ENCODE measurements at places on chromosomes 3 and 15.

GRCh38 chr3:117728226-117728625, 1018.6 kb downstream of the TUSC7 start:
- no peak for DNase-seq

GRCh38 chr3:1183320-1184048, 90.7 kb downstream of the CNTN6 start:
- DNase-seq: no peak

GRCh38 chr3:13764161-13764560, 115.7 kb downstream of the WNT7A start:
- DNase-seq: no peak

DNA sequence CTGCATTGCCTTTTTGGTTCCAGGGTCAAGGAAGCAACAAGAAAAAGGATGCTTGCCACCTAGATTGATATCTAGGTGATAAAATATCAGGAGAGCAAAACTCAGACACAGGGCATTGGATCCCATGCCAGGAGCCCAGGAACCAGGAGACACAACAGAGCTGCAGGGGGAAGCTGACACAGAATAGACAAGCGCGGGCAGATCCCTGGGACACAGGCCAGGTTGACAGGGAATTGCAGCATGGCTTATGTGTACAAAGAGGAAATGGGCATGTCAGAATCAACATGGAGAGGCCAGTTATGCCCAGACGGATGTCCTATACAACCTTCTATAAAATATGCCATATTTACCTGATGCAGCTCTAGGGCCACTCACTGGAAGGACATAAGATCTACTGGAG, 84.2 kb downstream of the SEMA6D start:
- peak; percentile 27 for DNase-seq

GRCh38 chr15:80590761-80591355, 104.3 kb upstream of the ABHD17C start:
- no peak for DNase-seq

DNA sequence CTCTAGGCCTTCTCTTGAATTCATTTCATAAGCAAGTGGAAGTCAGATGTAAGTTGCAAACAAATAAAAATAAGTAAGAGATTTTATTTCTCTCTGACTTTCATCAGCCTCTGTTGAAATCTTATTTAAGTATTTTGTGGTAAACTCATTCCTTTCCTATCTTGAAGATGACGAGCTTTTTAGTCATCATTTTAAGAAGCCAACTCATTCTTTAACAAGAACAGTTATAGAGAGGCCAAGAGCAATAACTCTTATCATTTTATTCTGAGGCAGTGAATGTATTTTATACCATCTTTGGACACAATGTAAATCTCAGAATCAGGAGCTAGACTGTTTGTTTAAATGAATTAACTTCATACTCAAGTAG, 147.5 kb upstream of the MBNL1 start:
- no peak for DNase-seq

GRCh38 chr3:158205994-158206393, 96.1 kb downstream of the RSRC1 start:
- no peak for DNase-seq

DNA sequence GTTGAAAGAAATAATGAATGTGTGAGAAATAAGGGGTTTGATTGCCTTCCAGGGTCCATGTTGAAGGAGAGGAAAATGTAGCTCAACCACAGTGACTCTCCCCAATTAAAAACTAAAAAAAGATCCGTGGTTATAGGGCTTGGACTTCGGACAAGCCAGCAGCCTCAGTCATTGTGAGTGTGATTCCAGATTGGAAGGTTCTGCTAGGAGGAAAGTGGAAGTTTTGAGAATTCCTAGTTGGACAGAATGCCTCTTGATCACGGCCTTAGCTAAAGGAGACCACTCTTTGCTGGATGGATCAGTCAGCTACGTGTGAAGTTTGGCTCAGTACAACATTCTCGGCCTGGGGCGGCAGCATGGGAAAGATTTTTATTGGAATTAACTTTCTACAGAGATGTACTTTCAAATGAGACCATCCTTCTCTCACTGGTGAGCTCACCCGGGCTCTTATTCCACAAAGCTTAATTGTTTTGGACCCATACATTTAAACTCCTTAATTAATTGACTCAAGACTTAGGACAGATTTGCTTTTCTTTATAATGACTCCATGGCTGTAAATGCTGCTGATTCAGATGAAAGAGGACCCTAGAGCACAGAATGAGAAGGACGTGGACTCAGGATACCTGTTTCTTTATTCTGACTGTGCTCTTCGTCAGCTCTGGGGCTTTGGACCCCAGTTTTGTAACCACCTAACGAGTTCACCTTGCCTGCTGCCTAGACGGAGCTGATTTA, 27.5 kb downstream of the FLNB start:
- DNase-seq: no peak

GRCh38 chr3:128402998-128403397, 63.7 kb downstream of the DNAJB8 start:
- no peak for DNase-seq

GRCh38 chr15:72706266-72706665, 20.3 kb downstream of the BBS4 start:
- no peak for DNase-seq

GRCh38 chr3:126438746-126439145, 36.9 kb downstream of the ZXDC start:
- no peak for DNase-seq

- DNase-seq: no peak
Observed at GRCh38 chr3:78632925-78633553, 1134.8 kb downstream of the ROBO1 start.

DNA sequence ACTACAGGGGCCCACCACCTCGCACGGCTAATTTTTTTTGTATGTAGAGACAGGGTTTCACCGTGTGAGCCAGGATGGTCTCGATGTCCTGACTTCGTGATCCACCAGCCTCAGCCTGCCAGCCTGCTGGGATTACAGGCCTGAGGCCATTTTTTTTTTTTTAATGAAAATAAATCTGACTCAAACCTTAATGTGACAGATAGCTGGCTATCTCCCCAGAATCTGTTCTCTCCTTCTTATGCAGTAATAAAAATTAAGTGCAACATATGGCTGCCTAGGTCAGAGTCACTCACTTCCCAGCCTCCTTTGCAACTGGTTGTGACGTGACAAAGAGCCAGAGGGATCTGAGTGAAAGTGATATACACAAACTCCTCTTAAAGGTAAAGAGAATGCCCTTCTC, 53.0 kb downstream of the ZNF148 start:
- DNase-seq: no peak

- DNase-seq: no peak
Observed at GRCh38 chr3:48406443-48407431, 23.1 kb downstream of the PLXNB1 start.

DNA sequence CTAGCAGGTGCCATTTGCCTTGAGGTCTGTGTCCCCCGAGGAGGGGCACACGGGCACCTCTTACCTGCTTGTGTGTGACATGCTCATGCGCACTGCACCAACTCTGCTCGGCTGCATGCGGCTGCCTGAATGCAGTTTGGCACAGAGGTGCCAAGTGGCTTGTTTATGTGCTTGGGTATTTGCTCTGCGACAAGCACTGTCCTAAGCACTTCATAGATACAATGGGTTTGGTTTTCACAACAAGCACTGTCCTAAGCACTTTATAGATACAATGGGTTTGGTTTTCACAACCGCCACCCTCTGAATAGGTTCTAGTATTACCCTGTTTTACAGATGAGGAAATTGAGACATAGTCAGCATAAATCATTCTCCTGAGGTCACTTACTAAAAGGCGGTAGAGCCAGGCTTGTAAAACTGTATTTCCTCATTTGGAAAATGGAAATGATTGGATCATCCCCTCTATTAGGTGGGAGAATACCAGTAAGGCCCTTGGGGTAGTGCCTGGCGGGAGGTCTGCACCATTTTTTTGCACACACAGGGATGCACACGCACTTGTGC, 487 bp downstream of the ITIH4 start:
- no peak for DNase-seq

Data from SHP77 (cell line).